ENCODE measurements at places on chromosomes 4 and X.

DNA sequence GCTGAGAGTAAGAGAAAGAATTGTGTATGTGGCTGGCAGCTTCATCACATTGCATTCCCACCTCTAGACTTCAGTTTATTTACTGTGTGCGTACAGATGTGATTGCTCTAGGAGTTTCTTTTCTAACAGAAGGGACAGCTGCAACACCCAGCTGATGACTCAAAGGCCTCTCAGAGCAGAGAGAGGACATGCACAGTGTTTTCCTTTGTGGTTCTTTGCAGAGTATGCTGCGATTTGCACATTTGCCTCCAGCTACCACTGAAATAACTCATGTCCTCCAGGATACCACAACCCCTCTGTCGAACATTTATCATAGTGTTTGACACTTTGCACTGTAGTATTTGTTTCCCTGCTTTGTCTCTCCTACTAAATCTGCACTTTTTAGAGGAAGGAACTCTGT is 294.1 kb downstream of the STIM2 start:
- no peak for DNase-seq

GRCh38 chr4:141352909-141353525 is 132.3 kb downstream of the ZNF330 start:
- no peak for DNase-seq

DNA sequence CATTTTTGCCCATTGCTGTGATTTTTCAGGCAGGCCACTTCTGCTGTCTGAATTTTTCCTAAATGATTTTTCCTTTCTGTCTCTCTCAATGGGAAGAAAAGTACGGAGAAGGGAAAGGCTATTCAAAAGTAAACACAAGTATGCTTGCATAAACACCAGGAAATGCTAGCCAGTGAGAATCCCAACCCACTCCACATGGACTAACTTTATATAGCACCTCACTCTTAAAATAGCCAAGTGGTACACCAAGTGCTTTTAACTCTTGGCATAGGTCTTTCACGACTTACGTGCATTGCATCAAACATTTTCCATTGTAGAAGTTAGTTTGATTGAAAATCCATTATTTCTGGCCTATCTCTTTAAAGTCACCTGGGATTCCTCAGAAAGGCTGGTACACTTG is 178.9 kb upstream of the SPANXN1 start:
- DNase-seq, result no peak

- no peak for DNase-seq
Observed at GRCh38 chr4:108270466-108271450, 102.0 kb upstream of the LEF1 start.

DNA sequence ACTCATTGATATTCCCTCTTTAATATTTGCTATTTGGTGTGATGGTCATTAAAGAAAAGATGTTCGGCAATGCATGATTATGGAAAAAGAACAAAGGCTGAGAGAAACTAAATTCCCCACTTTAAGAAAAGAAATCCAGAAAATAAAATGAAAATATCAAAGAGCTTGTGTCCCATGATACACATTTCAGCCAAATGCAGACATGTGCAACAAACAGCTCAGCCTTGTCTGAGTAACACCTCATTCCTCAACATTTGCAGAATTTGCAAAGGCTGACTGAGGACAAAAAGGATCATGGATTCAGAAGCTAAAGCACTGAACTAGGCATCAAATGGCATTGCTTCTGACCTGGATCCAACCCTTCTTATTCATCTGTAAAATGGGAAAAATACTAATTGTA is 281.0 kb downstream of the RAB28 start:
- DNase-seq, result no peak

- DNase-seq, result no peak
Observed at GRCh38 chr4:57103051-57103450, 7.1 kb downstream of the IGFBP7 start.

GRCh38 chrX:48591255-48591791 is 6.0 kb upstream of the WDR13 start:
- DNase-seq, result no peak

DNA sequence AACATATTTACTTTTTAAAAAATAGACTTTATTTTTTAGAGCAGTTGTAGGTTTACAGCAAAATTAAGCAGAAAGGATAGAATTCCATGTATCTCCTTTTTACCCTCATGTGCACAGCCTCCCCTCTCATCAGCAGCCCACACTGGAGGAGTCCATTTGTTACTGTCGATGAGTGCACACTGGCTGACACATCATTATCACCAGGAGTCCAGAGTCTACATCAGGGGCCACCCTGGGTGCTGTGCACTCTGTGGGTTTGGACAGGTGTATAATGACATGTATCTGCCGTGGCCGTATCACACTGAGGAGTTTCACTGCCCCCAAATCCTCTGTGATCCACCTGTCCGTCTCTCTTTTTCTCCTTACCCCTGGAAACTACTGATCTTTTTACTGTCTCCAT is 26.3 kb downstream of the TBC1D14 start:
- DNase-seq, result no peak

DNA sequence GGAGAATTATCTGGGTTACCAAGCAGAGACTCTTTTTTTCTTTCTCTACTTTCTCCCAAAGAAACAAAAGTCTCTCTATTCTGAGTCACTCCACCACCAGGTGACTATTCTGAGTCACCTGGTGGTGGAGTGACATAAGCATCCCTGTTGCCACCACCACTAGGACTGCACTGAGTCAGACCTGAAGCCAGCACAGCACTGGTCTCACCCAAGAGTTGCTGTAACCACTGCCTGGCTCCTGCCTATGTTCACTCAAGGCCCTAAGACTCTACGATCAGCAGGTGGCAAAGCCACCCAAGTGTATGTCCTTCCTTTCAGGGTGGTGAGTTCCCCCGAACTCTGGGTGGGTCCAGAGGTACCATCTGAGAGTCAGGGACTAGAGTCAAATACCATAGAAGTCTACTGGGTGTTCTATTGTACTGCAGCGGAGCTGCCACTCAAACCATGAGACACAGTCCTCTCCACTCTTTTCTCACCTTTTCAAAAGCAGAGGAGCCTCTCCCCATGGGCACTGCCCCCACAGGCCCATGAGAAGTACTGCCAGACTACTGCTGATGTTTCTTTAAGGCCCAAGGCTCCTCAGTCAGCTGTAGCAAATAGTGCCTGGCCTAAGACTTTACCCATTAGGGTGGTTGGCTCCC is 209.6 kb upstream of the IRS4 start:
- no peak for DNase-seq

GRCh38 chrX:79568309-79568708 is 201.2 kb upstream of the ITM2A start:
- no peak for DNase-seq

GRCh38 chrX:87525771-87526229 is 8.2 kb downstream of the KLHL4 start:
- no peak for DNase-seq

DNA sequence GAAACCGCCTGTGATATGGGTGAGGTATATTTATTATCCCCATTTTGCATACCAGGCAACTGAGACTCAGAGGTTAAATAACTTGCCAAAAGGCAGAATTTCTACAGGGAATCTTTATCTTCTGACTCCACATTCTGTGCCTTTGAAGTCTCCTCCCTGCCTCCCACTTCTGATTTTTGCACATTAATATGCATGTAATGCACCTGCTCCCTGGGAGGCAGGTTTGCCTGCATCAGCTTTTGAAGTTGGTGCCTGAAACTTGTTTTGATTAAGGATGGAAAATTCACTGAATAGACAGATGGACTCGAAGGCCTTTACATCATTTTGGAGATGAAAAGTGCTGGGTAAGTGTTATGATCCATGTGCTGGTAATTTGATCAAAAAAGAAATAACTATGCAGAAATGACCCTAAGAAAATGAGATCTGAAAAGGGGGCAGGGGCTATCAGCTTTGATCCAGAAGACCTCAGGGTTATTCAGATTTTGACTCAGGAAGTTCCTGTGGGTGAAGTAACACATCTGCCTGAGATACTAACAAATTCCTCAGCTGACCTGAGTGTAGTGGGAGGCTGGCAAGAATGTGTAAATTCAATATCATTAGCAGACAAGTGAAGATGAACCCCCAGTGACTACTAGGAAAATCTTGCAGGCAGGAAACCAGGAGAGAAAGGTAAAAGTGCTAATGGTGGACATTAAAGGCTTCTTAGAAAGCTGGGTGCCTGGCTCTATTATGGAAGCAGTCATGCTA is 167.5 kb upstream of the BOD1L1 start:
- DNase-seq, result no peak

DNA sequence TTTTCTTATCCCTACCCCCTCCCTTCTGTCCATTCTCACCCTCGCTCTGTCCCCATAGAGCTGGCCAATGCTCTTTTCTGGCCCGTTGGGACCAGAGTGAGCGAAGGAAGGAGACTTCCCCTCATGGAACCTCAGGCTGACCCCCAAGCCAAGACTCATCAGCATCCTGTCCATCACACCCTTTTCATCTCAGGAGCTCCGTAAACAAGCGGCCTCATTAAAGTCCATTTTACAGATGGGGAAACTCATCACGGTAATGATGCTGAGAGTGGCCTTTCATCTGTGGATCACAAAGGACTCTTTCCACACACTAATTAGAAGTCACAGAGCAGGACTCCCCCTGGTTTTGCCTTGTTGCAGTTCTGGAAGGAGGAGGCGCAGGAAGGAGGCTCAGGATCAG is 67.4 kb upstream of the SLC34A2 start:
- DNase-seq, result no peak

- DNase-seq, result no peak
Observed at GRCh38 chr4:118676128-118676527, 9.1 kb upstream of the METTL14 start.

- no peak for DNase-seq
Observed at GRCh38 chrX:130974323-130974722, 71.3 kb upstream of the ENOX2 start.

- no peak for DNase-seq
Observed at GRCh38 chrX:148593146-148593545, 92.7 kb downstream of the AFF2 start.

- DNase-seq, result no peak
Observed at GRCh38 chr4:4642496-4643000, 100.7 kb upstream of the STX18 start.

DNA sequence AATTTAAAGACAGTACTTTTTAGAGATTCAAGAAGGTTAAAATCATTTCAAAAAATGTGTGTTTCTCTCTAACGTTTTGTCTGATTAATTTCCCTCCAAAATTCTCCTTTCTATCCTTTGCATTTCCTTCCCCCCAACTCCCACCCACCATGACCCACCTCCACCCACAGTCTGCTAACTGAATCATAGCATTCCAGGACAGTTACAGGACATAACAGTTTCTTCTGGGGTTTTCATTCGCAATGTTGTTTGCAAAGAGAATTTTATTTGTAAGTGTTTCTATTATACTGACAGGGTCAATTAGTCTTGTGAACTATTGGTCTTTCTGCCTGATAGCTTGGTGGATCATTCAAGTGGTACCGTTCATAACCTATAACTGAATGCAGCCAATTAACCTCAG is 53.7 kb downstream of the ANAPC10 start:
- no peak for DNase-seq

DNA sequence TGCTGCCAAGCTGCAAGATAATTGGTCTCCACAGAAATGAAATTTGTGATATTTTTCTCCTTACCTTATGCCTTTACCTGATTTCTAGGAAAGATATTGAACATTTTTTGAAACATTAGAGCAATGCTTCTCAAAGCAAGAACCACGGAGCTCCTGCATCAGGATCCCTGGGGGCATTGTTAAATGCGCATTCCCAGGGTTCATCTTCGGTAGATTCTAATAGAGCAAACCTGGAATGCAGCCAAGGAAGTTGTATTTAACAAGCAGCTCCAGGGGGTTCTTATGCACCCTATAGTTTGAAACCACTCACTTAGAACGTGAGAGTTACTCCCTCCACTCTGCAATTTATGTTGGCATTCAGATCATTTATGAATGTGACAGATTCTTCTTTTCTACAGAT is 126.2 kb downstream of the SLC39A8 start:
- DNase-seq, result no peak

GRCh38 chrX:139078761-139079280 is 367.3 kb upstream of the FGF13 start:
- DNase-seq, result no peak

GRCh38 chr4:60450054-60450453 is 750.1 kb upstream of the ADGRL3 start:
- no peak for DNase-seq

- DNase-seq, result no peak
Observed at GRCh38 chr4:18675586-18676525, 654.3 kb upstream of the LCORL start.

DNA sequence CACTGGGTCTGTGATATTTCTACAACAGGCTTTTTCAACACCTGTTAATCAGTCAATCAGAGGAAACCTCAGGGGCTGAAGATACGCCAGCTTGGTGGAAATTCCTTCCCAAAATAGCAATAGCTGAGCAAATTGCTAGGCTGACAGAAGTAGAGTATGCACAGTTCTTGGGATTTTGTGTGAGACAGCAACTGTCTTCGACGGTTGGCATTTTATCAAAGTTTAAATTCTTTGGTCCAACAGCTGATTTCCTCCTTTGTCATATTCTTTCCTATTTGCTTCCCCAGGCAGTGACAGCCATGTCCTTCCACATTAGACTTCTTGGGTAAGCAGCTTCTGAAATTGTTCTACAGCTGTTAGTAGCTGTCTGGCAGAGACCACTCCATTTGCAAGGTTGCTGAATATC is 8.0 kb upstream of the PALLD start:
- DNase-seq, result no peak

DNA sequence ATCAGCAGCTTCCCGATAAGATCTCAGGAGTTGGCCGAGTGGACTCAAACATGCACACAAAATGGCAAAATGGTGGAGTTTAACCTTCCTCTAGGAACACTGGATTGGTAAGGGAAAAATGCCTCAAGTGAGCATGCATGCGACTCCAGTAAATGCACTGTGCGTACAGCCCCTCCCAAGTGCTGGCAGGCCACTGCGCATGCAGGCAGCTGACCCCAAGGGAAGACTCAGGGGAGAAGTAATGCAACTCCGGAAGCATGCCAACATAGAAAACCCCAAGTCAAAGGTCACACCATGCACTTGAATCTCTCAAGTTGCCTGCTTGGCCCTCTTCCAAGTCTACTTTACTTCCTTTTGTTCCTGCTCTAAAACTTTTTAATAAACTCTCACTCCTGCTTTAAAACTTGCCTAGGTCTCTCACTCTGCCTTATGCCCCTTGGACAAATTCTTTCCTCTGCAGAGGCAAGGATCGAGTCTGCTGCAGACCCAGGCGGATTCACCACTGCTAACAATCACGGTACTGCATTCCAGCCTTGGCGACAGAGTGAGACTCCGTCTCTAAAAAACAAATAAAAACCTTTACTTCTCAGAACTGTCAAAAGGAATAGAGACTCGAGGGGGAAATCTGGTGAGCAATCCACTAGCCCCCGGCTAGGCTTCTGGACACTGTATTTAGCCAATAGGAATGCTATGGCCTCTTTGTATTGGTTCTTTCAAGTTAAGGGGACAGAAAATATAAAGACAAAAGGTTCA is 33.5 kb downstream of the NYX start:
- no peak for DNase-seq

GRCh38 chr4:103996637-103997036 is 276.9 kb upstream of the TACR3 start:
- DNase-seq, result no peak

DNA sequence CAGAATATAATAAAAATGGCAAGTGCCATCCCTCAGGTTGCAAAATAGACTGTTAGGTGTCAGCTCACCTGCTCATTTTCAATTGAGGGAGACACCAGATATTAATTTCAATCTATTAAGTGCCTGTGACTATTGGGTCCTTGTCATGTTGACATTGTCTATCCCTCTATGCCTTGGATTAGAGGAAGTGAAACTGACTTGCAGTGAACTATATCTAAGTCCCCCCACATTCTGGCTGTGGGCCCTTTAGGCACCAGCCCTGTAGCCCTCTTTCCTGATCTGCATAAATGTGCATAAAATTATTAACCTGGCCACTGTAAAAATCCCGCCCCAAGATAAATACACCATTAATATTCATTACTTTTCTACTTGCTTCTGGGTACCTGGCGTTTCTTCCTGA is 293.0 kb upstream of the CLNK start:
- no peak for DNase-seq
